AG04449 (cell line): ENCODE measurements at places on chromosomes 16 and 17.

DNA sequence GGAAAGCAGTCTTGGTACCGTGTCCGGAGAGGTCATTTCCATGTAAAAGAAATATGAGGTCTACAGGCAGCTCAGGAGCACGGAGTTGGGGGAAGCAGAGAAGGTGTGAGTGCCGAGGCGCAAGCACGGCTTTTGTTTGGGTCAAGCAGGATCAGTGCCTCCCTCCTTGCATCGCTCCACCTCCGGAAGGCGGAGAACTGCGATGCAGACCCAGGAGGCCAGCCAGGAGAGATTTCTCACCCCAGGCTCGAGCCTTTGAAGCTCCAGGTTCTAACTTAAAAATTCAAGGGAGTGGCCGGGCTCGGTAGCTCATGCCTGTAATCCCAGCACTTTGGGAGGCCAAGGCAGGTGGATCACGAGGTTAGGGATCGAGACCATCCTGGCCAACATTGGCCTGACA, 25.0 kb downstream of the NAA60 start:
- DNase-seq: no peak

DNA sequence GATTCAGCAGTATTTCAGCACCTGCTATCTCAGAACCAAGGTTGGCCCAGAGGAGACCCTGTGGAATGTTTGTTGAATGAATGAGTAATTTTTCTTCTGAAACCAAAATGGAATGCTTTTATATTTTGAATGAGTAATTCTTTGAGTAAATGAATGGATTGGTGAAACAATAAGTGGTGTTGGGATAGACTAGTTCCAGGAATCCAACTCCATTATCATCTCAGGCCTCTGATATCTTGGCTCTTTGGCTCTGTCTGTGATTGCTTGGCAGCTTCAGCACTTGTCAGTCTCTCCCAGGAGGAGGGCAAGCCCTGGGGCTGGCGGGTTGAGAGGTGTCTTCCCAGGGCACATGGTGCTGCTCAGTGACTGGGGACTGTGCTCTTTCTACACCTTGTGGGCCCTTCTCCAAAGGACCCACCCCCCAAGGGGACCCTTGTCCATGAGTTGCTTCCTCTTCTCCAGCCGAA, 284.4 kb upstream of the FOXF1 start:
- DNase-seq: no peak

DNA sequence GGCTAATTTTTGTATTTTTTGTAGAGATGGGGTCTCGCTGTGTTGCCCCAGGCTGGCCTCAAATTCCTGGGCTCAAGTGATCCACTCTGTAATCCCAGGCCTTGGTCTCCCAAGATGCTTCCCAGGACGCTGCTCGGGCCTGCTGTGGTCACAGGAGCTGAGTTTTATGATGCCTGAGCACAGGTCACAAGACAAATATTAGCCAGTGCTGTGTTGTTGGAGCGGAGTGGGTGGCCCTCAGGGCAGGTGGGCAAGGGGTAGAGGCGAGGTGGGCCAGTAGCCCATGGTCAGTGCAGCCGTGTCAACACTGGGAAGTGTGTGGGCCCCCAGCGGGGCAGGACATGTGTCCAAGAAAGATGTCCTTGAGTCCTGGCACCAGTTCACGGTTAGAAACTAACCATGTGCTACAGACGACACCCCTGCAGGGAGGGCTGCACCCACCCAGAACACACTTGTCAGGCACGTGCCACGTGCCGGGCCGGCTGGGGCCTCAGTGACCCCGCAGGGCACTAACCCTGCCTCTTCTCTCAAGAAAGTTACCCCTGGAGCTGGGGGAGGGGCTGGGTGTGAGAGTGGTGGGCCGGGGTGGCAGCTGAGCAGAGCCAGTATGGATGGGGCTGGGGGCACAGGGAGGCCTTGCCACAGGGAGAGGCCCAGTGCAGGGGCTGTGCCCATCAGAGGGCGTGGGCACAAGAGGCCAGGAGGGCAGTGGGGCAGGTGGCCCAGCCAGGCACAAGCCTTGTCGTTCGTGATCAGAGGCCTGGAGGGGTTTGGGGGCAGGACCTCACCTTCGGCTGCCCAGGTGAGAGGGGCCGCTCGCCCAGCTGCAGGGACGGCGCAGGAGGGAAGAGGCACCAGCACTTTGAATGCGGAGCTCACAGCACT, 103.1 kb upstream of the CHMP6 start:
- DNase-seq: no peak

DNA sequence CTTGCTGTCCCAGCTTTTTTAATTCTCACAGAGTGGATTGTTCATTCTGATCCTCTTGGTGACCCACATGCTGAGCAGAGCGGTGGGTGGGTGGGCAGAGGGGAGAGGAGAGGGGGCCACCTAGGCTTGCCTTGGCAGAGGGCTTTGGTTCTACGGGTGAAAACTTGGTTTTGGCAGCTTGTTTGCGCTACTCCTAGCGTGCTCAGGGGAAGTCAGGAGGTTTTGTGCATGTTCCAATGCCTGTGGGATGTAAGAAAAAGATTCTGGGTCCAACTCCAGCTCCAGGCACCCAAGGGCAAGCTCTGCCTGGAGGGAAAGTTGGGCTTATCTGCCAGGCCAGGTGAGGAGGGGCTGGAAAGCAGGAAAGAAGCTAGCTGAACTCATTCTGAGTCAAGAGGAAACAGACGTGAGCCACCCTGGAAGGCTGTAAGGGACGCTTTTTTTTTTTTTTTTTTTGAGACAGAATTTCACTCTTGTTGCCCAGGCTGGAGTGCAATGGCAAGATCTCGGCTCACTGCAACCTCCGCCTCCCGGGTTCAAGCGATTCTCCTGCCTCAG, 169.1 kb downstream of the WSCD1 start:
- no peak for DNase-seq

- DNase-seq: no peak
Observed at GRCh38 chr17:73985466-73986015, 217.9 kb upstream of the RPL38 start.

DNA sequence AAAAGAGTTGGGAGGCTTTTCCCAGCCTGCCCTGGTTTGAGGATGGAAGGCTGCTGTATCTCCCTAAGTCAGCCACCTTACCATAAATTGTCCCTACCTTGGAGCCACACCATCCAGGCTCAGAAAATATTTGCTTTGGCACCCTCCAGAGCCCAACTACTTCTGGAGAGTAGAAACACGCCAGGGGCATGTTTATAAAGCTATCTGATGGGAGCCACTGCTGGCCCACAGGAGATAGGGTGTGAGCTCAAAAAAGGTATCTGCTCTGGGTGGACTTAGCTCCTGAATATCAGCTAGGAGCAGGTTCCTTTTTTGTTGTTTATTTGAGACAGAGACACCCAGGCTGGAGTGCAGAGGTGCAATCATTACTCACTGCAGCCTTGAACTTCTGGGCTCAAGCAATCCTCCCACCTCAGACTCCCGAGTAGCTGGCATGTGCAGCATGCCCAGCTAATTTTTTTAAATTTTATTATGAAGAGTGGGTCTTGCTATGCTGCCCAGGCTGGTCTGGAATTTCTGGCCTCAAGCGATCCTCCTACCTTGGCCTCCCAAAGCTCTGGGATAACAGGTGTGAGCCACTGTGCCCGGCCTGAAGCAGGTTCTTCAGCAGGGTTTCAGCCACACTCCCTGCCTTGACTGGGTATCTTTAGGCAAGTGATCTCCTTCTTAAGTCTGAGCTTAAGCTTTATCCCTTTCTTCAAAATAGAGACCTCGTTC, 147.1 kb downstream of the SALL1 start:
- DNase-seq: no peak

GRCh38 chr17:35368081-35368830, 5.2 kb downstream of the SLFN11 start:
- no peak for DNase-seq

- DNase-seq: no peak
Observed at GRCh38 chr16:70551788-70552187, 28.2 kb downstream of the SF3B3 start.

- DNase-seq: no peak
Observed at GRCh38 chr16:24291932-24292331, 35.8 kb downstream of the CACNG3 start.

DNA sequence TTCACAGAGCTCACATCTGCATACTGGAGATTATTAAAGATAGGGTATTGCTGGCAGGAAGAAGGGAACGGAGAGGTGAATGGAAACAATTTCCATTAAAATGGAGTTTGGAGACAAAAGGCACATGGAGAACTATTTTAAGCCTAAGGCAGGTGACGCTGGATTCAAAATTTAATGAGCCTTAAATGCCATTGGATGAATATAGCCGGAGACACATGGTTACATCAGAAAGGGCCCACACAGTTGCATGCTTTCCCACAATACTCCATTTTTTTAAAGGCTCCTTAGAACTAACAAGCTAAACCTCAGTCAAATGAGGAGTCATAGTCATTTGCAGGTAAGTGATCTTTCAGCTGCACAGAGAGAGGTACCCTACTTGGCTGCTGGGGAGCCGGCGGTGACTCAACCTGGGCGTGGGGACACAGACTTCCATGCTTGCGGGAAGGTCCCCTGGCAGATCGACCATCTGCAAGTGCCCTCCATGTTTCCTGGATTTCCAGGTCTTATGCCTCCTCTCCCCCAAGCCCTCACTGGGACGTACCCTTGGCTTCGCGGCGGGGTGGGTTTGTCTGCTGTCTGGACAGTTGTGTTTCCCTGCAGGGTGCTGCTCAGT, 259.2 kb downstream of the CBLN1 start:
- DNase-seq: no peak

DNA sequence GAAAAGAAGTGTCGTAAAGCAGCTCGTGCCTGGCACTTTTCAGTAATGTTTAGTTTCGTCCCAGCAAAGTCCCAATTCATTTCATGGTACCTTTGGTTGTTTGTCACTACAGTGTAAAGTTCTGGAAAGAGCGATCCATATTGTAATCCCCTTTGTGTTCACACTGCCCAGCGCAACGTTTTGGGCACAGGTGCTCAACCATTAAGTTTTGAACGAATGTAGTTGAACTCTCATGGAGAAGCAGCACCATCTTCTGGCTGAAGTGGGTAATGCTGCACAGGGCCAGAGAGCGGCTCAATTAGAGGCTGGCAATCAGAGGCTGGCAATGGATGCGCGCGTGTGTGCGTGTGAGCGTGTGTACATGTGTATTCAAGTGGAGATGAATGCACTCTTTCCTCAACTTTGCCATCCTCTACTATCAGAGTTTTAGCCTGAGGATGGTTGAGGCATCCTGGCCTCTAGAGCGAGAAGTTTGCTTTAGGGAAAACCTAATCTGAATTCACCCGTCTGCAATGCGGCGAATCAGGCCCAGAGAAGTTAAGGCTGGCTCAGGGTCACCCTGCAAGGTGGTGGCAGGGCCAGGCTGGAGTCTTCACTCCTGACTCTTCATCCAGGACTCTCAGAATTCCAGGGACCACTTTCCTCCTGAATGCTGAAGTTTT, 29.9 kb downstream of the DYNLL2 start:
- no peak for DNase-seq

DNA sequence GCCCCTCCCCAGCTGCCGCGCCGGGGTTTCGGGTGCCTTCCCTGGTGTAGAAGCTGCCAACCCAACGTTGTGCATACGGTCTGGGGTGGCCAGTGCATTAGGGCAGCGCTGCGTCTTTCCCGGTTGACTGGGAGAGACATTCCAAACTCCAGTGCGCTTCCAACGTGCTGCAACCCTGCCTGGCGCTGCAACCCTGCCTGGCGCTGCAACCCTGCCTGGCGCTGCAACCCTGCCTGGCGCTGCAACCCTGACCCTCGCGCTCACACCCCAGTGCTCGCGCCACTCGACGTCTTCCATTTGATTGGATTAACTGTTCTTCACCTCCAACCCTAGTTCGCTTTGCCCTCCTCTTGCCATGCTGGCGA, 488 bp upstream of the HAP1 start:
- no peak for DNase-seq

- no peak for DNase-seq
Observed at GRCh38 chr17:82230609-82231311, 1.9 kb downstream of the SLC16A3 start.

GRCh38 chr16:533391-534123, 6.0 kb downstream of the CAPN15 start:
- DNase-seq: no peak

- no peak for DNase-seq
Observed at GRCh38 chr17:29162909-29163341, 17.3 kb downstream of the MYO18A start.

DNA sequence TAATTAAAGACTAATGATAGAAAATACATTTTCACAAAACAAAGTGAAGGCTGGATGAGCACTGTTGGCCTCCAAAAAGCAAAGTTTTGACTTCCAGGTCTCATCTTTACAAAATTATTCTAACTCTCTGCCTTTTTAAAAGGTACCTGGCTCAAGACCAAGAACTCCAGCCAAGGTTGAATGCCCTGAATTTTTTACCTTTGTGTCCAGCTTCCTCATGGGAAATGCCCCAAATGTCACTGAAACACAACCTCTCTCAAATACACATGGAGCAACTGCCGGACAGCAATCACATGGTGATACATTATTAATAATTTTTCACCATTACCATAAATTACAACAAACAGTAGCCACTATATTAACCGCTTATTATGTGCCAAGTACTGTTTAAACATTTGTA, 32.2 kb downstream of the ADAMTS18 start:
- no peak for DNase-seq

GRCh38 chr16:75271441-75272096, 20.1 kb upstream of the BCAR1 start:
- no peak for DNase-seq

DNA sequence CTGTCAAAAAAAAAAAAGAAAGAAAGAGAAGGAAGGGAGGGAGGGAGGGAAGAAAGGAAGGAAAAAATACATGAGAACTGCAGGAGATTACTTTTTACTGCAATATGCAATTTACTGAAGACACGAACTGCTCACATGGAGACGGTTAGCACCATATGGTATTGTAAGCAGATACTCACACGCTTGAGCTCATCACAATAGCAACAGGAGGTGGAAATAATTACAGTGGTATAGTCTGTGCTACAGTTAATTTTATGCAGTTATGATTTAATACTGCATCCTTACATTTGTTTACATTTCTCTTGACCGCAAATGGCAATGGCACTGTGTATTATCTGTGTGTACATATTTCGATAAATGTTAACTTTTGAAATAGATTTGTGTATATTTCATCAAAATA, 21.4 kb upstream of the SLC46A1 start:
- no peak for DNase-seq

- no peak for DNase-seq
Observed at GRCh38 chr16:85844786-85845185, 45.3 kb downstream of the COX4I1 start.

- DNase-seq: no peak
Observed at GRCh38 chr16:592518-593306, 2.8 kb downstream of the RAB40C start.

DNA sequence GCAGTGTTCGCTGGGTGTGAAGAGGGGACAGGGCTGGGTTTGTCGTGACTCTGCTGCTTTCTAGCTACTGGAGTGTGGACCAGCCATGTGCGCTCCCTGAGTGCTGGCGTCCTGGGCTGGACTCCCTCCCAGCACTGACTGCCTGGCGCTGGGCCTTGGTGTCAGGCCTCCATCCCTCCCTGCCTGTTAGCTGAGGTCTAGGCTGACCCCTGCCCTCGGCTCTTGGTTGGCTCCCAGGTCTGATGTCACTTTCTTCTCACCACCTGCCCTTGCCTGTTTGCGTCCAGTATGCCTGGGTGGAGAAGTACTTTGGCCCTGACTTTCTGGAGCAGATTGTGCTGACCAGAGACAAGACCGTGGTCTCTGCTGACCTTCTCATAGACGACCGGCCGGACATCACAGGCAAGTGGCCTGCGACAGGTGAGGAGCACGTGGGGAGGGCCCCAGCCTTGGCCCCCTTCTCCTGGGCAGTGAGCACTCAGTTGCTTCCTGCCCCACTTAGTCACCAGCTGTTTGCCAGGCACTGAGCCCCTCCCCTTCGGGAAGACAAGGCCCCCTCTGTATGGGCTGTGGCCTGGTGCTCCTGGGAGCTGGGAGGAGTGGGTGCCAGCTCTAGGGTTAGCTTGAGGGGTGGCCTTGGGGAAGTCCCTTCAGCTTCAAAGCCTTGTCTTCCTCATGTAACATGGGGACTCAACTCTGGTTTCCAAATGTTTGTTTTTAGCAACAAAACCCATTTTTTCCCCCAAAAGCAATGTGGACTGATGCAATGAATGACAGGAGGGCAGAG, 41.5 kb downstream of the NT5M start:
- DNase-seq: no peak
